ENCODE measurements at places on chromosomes 1 and 21.

DNA sequence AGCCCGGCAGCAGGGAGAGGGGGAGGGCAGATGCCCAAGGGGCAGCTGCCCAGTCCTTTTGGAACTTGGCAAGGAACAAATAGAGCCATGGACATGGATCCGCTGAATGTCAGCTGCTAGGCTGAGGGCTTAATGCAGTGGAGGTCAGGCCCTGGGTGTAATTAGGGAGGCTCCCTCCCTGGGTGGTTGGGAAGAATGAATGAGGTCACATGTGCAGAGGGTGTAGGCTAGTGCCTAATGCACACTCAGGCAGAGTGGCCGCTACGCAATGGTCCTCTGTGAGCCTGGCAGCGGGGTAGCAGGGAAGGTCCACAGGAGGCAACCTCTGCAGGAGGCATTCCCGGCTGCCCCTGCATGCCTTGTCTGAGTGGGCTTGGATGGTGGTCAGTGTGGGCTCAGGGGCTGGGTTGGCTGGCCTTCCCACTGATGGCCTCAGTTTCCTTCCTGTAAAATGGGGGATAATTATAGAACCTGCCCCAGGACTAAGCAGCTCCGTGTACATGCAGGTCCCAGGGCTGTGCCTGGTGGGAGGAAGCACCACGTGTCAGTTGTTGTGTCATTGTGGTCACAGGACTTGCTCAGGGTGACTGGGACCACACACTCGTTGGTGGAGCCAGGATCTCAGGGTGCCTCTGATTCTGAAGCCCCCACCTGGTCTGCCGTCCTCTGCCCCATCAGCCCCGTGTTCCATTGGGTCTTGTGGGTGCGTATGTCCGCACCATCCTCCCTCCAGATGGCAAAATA is 81.6 kb upstream of the ACTL8 start:
- no peak for DNase-seq

GRCh38 chr1:194081444-194081843 is 895.0 kb upstream of the B3GALT2 start:
- no peak for DNase-seq

DNA sequence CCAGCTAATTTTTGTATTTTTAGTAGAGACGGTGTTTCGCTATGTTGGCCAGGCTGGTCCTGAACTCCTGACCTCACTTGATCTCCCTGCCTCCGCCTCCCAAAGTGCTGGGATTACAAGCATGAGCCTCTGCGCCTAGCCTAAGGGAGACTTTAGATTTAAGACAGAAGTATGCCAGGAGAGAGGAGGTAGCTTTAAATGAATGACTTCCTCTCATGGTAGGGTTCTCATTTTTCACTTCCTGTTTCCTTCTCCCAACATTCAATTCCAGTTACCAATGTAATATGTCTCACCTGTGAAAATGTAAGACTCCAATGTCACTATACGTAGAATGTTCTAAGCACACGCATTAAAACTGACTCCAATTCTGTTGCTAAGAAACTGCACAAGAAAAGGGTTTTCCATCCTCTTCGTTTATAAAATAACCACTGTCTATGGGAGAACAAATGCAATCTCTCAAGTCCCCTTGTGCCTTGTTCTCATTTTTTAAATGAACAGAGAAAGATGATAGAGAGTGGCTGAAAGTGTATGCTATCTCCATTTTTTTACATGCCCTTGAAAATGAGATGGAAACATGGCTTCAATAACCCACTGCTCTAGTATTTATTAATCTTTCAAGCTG is 140.0 kb downstream of the SLC45A1 start:
- no peak for DNase-seq

GRCh38 chr1:6490181-6491080 is 1.0 kb downstream of the PLEKHG5 start:
- peak; percentile 37 for DNase-seq

DNA sequence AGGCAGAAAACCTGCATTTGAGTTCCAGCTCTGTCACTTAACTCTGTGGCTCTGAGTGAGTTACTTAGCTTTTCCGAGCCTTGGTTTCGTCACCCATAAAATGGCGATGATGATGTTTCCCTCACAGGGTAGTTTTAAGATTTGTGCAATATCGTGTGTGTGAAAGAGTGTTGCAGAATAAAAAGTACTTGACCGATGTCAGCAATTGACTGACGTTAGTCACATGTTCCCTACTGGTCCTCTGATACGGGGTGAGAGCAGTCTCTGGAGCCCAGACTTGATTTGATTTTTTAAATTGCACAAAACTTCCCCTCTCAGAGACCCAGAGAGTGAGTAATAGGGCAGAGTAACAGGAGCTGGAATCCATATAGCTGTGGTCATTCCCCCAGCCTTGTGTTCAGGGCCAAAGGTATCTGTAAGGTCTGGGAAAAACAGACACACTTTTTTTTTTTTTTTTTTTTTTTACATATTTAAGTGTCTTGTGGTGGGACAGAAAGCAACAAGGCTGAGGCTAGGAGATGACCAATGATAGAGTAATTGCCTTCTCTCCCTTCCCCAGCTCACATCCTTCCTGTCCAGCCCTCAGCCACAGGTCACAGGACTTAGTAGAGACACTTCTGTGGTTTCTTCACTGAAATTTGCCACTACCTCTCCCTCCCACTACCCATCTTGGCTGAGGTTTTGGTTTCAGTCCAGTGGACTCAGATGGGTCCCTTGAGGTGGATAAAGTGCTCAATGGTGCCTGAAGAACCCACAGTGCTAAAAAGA is 2.0 kb downstream of the FCER1G start:
- DNase-seq, result no peak

- DNase-seq, result no peak
These were observed 93.4 kb upstream of the F3 start for GRCh38 chr1:94634977-94635416.

DNA sequence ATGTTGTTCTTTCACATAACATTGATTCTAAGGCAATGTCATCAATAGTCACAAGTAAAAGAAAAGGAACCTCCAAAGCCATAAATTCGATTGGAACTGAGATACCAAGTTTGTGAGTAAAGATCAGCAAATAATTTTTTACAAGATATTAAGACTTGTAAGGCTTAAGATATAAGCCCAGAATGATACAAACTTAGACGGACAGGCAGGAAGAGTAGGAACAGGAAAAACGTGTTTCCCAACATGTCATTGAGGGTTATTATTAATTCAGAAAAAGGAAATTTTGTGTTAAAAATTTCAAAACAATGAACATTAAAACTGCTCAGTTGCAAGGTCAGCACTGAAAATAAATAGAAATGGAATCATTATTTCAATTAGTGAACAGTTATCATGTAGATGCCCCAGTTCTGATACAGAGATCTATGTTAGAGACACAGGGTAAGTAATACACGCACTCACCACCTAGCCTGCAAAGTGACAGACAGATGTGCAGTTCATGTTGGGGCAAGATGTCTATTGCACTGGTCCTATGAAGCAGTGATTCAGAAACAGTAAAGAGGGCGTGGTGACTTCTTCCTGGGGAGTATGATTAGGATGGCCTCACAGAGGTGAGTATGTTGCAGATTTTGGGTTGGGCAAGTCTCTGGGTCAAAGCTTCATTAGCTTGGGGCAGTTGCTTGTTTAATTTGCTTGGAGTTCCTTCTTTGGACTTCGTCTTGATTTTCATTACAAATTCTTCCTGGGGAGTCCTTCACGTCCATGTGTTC is 284.4 kb downstream of the SETD4 start:
- no peak for DNase-seq

- no peak for DNase-seq
These were observed 173 bp downstream of the FABP3 start for GRCh38 chr1:31372751-31373055.

DNA sequence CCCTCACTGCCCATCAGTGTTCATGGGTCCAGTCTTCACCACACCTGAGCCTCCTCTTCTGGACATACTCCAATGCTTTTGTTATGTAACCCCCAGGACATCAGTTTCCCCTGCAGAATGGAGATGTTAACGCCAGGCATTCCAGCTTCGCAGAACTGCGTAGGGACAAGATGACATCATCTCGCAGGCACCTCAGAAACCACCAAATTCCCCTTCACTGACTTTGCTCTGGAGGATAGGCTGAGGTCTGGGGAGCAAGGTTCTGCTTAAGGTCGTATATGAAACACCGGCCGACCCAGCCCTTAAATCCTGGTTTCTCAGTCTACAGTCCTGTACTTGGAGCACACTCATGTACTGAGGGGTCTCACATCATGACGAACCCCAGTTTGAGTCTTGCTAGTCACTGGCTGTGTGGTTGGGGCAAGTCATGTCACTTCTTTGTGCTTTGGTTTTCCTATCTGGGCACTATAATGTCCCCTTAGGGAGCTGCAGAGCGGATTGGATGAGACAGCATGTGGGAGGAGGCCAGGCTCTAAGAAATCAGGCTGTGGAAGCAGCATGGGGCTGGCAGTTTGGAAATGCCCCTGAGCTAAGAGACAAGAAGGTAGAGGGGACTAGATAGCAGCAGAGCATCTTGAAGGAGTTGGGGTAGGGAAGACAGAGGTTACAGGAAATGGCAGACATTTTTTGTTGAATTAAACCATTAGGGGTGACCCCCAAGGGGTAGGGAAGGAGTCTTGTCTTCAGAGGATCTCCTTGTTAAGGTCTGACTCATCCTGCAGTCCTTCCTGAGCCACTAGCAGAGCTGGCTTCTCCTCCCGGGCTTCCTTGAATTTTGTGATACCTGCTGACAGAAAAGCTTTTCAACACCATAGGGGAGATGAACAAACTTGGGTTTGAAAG is 138.3 kb downstream of the FOXD2 start:
- no peak for DNase-seq

DNA sequence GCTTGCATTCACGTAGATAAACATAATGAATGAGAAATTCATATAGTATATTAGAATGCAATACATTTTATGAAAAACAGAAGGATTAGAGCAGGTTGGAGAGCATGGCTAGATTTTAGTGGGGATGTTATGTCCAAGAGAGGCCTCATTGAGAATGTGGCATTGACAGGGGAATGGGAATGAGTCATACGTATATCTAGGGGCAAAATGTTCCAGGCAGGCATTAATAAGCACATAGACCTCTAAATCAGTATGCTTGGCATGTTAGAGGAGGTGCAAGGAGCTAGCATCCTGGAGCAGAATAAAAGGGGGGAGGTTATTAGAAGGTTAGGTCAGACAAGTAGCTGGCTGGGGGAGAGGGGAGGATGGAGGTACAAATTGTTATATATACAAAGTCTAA is 93.0 kb downstream of the USH2A start:
- no peak for DNase-seq

DNA sequence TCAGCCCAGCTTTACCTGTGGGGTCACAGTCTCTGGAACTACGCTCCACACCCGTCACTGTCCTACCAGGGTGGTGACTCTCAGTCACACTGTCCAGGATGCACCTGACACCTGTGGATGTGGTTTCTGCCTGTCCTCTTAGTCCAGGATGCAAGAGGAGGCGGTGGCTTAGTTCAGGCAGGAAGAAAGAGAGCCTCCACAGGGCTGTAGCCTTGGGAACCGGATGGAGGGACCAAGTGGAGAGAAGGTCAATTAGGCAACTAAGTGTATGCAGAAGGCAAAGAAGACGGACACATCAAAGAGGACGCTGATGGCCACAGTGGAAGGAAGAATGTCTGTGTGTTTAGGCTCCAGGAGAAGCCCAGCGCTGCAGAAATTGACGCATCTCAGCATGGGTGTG is 153.9 kb upstream of the IRF2BP2 start:
- no peak for DNase-seq

DNA sequence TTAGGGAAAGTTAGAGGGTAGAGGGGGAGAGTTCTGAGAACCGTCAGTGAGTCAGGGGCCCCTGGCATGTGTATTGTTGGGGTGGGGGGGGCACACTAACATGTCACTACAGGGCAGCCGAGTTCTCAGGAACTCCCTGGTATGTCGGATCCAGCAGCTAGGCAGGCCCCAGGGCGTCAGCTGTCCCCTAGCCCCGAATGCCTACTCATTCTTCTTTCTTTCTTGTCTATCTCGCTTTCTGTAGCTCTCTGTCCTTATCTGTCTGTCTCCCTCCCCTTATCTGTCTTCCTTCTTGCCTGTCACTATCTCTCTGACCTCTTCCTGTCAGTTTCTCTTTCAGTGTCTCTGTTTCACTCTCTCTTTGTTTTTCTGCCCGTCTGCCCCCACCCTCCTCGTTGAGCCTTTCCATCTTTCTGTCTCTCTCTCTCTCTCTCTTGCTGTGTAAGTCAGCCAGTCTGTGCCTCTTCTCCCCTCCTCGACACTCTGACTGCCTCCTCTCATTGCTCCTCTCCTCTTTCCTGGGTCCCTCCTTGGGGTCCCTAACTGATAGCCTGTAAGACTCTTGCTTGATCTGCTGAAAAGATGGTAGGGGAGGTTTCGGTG is 2.4 kb downstream of the NTRK1 start:
- no peak for DNase-seq

- no peak for DNase-seq
These were observed 79.8 kb upstream of the RALGPS2 start for GRCh38 chr1:178645157-178645807.

- DNase-seq, result no peak
These were observed 23.0 kb upstream of the SYNC start for GRCh38 chr1:32725615-32725982.

Measured in activated CD4-positive, alpha-beta T cell treated with anti-CD3 and anti-CD28 coated beads, Interleukin-2, amount 50 U/mL, for 4 hours (primary cell).